ENCODE measurements at places on chromosomes 4 and X.

GRCh38 chr4:39466747-39467146 lies 7.9 kb downstream of the LIAS start:
- DNase-seq, result no peak

DNA sequence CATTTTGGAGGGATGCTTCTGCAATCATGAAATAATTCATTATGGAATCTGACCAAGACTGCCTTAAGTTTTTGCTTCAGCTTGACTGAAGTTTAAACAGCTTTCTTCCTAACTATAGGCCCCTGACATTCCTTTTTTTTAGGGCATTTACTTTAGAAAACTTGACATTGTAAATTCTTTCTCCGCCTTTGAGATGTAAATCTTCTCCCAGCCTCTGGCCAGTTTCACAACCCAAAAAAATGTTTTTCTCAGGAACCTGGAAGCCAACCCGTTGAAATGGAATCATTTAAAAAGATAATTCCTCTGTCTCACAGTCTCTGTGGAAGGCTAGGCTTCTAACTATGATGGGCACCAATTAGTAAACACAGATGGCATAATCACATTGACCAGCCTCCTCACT lies 710.4 kb upstream of the PABPC4L start:
- no peak for DNase-seq

DNA sequence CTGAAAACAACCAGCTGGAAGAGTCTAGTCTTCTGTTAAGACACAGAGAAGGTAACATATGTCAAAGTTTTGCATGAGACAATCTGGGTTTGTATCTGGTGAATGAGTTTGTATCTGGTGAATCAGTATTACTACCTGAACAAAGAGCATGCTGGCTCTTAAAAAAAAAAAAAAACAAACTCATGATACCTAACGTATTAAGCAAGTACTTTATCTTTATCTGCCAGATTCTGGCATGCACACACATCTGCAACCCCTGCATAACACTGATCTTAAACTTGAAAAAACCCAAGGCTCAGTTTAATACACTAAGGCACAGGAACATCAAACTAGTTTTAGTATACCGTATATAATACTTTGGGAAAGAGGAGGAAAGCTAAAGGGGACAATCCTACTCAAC lies 5.8 kb downstream of the YTHDC1 start:
- DNase-seq, result no peak

- DNase-seq, result no peak
These were observed 37.9 kb upstream of the TRPC3 start for GRCh38 chr4:121989715-121990114.

DNA sequence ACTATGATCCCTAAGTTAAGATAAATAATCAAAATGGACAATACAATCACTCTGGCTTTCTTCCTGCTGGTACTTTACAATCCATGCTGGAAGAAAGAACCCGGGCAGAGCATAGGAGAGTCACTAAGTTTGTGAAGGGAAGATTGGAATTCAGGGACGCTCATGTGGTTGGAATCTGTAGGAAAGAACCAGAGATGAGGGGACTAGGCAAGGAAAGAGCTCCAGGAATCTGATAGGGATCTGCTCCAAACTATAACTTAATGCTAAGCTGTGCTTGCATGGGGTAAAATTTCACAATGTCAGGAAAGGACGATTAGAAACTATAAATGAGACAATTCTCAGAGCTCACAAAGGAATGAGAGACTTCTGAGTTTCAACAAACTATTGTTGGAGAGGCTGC lies 167.5 kb downstream of the ADGRA3 start:
- no peak for DNase-seq

DNA sequence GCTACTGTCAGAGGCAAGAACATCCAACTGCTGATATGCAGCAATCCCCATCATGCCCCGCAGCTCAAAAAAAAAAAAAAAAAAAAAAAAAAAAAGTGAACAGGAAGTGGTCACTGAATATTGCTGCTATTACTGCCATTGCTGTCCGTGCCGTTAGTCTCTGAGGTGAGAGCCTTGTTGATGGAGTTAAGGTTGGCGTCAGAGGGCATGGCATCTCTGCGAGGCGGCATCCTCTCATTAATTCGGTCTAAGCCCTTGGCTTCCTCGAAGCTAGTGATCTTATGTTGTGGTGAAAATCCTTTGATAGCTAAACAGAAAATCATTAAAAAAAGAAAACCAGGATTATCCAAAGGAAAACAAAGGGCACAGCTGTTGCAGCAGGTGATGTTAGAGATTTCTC lies 321.6 kb downstream of the PPP3CA start:
- DNase-seq, result no peak

DNA sequence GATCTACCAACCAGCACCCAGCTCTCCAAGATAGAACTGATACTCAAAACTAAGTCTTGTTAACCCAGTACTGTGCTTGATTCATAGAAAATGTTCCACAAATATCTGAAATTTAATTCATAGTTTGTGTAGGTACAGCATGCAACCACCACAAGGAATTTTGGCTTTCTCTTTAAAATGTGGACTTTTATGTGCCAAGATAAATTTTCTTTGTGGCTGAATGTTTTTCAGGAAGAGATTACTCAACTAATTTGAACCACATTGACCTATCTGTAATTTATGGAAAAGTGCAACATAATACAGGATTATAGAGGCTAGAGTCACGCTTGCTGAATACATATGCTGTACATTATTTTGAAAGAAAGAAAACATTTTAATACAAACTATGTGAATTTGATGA lies 730.8 kb downstream of the IL1RAPL1 start:
- DNase-seq, result peak; percentile 24

DNA sequence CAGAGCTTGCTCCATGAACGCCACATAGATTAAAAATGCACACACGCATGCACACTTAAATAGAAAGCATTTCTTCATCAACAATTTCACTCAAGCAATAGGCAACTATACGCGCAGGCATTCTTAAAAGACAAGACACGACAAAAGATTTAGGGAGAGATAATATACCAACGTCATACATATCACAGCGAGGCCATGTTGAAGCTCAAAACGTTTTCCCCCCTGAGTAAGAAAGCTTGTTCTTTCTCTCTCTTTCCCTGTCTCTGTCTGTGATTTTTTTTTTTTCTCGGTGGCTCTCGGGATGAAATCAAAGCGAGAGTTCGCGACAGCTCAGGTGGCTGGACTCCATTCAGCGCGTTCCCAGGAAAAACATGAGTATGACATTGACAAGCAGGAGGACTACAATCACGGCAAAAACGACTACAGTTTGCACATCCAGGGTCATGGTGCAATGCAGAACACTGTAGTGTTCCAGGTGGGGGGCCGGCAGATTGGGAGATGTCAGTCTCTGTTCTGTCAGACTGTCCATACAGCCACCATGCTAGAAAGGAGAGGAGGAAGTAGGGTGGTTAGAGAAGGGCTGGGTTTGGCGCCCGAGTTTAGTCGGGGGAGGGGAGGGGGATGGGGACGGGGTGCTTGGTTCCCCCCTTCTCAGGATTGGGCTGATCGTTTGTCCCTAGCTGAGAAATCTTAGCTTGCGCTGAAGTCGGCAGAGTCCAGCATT lies 30.7 kb downstream of the ARHGEF9 start:
- no peak for DNase-seq

GRCh38 chrX:650324-650723 lies 19.7 kb downstream of the SHOX start:
- no peak for DNase-seq

DNA sequence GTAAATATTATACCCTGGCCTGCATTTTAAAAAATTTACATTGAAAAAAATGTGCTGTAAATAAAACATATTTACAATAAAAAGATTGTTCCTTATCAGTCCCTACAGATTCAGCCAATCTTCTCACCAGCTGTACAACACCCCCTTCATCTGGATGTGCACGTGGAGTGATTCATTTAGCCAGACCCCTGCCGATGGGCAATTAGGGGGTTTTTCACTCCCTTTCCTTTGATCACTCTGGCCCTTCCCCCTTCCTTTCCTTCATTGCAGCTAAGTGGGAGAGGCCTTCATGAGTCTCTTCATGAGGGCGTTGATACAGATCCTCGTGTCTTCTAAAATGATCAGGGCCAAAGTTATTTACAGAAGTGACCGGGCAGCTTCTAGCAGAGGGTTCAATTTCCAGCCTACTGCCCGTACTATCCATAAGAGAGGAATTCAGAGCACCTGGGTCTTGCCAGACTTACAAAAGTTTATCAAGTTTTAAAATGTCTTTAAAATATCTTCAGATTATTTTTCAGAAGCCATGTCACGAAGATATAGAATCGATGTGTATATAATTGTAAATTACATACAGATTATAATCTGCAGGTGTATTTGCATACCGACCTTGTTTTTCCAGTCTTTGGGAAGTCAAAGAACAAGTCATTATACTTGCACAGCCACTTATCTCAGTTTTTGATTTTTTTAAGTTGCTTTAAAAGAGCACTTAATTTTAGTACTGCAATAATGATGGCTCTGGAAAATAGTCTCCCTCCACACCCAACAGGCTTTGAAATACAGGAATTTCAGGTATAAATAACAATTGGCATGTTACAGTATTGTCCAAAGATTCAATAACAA lies 21.4 kb upstream of the RASL11B start:
- no peak for DNase-seq

DNA sequence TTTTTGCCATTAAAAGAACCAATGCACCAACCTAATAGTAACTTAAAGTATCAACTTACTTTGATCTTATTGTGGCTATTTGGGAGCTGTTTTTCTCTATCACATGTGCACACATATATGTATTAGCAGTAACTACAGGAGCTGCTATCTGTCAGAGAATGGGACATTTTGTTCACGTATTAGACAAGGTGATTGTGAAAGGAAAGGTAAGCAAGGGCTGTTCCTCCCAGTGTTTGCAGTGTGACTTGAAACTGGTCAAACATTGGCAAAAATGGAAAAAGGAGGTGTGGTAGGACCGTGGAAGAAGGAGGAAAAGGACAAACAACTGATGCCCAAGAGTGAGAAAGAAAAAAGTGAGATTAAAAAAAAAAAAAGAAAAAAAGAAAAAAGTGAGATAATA lies 43.1 kb upstream of the KLHL2 start:
- no peak for DNase-seq

DNA sequence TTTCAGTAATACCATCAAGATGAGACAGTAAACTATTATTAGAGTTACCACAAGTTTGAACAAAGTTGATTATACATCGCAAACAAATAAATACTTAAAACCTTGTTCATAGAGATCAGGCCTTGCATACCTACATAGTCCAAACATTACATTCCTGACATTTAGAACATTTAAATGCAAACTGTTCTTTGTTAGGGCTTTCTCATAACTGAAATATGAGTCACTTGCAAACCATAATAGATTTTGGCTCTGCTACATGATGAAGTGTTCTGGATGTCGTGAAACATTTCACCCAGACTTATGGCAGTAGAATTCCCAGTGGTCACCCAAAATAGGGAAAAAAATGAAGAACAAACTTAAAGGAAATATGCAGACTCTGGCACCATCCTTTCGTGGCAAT lies 75.0 kb downstream of the FAT4 start:
- peak; percentile 78 for DNase-seq

DNA sequence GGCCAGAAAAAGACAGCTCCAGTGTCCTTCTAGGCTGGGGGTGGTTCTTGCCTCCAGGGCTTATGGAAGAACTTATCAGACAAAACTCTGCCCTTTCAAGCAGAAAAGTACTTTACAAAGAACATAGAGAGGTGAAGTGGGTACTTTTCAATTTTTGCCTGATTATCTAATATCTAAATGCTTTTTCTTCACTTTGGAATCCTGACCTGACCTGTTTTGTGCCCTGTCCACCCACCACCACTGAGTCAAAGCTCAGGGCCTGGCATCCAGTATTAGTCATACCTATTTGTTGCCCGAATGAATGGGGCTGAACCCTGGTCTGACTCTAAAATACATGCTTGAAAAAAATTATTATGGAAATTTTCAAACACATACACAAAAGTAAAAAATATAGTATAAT lies 37.2 kb downstream of the RTL9 start:
- no peak for DNase-seq

- no peak for DNase-seq
These were observed 149.5 kb downstream of the FAM13A start for GRCh38 chr4:88907478-88907877.

DNA sequence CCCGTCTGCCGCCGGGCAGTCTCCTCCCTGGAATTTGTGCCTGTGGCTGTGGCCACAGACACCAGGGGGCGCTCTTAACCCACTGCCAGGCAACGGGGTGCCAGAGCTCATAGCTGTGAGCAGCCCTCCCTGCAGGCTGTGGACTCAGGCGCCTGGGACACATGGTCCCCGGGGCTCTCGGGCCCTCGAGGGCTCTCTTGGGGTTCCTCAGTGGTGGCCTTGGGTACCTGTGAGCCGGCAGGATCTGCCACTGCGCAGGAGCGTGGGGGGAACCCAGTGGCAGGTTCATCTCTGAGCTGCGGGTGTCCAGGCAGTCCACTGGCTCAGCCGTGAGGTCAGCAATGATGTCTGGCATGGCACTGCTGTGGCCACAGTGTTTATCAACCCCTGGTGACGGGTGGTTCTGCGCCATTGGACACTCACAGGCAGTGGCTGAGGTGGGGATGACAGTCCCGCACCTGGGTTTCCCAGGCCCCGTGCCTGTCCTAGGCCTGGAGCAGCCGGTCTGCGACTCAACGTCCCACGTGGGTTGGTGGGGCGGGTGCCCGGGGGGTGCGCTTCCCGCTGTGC lies 37.2 kb downstream of the PCGF3 start:
- no peak for DNase-seq

DNA sequence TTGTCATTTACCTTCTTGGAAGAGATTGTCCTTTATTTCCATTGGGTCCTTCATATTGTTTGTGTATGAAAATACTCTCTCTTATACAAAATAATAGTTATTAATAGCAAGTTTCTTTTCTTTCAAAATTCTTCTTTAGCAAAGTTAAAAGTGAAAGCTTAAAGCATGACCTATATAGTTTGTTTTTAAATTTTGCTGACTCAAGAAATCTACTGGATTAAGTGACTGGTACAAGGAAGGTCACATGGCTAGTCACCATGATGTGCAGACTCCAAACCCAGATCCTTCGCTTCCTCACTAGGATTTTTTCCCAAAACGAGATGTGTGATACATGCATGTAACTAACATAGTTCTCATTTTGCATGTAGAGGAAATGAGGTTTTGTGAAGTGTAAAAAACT lies 322.7 kb downstream of the FRMPD4 start:
- DNase-seq, result no peak

DNA sequence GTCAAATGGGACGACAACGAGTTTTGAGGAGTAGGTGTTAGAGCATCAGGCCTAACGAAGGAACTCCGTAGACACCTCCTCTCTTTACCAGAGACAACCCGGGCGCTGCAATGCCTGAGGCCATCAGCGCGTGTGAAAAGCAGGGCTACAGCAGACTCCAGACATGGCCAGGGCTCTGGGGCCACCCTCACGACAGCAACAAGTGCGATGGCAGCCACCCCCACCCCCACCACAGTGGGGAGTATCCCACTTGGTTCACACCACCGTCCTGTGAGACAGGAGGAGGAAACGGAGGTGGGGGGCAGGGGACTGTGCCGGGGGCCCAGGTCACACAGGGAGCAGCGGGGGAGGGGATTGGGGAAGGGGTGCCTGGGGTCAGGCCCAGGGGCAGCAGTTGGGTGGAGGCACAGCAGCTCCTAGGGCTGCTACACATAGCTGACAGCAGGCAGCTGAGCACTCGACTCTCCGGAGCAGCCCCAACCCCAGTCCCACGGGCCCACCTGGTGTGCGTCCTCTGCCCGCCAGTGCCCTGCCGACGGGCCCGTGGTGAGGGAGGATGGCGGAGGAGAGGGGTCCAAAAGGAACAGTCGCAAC lies 8.5 kb downstream of the LRPAP1 start:
- DNase-seq, result no peak
